CD4-positive, alpha-beta T cell treated with Interleukin-10 for 1 hour (primary cell): ENCODE measurements at places on chromosomes 5 and 9.

DNA sequence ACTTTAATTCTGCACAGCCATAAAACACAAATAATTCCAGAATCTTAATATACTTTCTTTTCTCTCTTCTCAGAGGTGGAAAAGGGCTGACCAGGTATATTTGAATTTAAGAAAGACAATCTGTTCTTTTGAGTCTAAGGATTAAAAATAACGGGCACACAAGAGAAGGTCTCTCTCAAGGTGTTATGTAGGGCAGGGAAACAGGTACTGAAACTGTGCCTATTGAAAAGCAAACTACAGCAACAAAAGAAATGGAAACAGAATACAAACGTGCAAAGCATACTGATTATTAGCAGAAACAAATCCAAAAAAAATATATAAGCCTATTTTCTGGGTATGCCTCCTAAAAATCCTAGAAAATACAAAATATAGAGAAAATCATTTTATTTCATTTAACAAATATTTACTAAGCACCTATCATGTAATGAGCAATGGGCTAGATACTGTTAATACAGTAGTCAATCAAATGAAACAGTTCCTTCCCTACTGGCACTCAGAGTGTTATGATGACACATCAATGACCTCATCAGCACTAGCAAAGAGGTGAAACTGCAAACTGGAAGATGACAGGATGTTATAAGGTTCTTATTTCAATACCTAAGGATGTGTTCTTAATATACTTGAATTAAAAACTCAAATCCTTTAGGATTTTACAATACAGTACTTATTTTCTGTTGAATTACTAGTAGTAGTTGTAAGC is 87.7 kb downstream of the AUH start:
- no peak for DNase-seq

- DNase-seq: no peak
These were observed 258.7 kb upstream of the IRX4 start for GRCh38 chr5:2141254-2142000.

GRCh38 chr9:124015661-124016131 is 4.1 kb downstream of the LHX2 start:
- no peak for DNase-seq

DNA sequence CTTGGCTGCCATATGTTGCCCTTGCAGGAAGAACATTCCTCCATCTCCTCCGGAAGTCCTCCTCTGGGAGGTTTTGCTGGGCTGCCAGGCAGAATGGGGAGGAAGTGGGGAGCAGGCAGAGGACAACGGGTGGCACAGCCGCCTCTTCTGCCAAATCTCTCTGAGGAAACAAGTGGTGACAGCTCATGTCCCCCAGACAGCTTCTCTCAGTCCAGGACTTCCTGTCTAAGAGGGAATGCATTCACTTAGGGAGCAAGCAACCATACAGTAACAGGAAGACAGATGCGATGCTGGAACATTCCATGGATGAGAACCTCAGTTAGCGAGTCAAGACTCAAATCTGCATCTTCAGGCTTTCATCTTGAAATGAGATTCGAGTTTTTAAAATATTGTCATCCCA is 701.0 kb downstream of the SEMA5A start:
- no peak for DNase-seq

- DNase-seq: no peak
These were observed 34.0 kb downstream of the DAP start for GRCh38 chr5:10726913-10727517.

DNA sequence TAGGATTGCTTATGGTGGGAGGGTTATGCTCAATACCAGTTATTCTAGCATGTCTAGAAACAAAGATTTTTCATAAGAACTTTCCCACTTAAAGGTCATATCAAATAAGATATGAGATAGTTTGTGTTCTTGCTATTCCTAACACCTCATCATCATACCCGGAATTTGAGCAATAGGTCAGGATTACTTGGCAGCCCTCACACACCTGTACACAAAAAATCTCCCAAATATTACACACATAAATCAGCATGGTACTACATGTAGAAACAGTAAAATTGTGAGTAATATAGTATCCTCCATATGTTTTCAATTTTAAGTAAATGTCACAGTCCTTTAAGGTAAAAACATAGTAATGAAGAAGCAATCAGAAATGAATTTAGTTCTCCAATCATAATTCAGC is 113.7 kb downstream of the SLC25A46 start:
- no peak for DNase-seq

DNA sequence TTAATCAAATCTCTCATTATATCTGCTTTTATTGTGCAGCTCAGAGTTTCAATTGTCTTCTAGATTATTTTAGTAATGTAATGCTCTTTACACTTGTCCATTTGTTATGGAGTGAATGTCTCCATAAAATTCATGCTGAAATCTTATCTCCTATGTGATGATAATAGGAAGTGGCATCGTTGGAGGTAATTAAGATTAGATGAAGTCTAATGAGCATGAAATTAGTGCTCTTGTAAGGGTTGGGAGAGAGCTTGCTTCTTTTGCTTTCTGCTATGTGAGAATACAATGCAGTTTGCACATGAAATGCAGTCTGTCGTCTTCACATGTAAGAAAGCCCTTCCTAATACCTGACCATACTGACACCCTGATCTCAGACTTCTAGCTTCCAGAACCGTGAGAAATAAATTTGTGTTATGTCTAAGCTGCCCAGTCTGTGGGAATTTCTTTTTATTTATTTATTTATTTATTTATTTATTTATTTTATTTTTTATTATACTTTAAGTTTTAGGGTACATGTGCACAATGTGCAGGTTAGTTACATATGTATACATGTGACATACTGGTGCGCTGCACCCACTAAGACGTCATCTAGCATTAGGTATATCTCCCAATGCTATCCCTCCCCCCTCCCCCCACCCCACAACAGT is 1399.2 kb upstream of the CDH6 start:
- DNase-seq: no peak

GRCh38 chr5:41921874-41922273 is 3.2 kb upstream of the FBXO4 start:
- no peak for DNase-seq

- DNase-seq: no peak
These were observed 247.5 kb upstream of the TMEM161B start for GRCh38 chr5:88515881-88516819.

DNA sequence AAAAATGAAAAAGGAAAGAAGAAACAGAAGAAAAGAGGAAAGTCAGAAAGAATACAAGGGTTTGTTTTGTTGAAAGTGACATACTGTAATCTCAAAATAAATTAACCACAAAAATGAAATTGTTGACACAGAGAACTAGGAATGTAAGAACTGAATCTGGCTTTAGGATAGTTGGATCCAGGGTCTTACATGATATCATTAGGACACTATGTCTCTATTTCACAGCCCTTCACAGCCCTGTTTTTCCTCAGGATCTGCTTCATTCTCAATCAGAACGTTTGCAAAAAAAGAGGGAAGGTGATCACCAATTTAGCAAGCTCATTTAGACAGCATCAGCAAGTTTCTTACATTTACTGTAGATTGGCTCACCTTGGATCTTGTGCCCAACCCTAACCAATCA is 188.5 kb upstream of the NREP start:
- no peak for DNase-seq

- no peak for DNase-seq
These were observed 63.0 kb downstream of the NR6A1 start for GRCh38 chr9:124708074-124708473.

- no peak for DNase-seq
These were observed 632.4 kb upstream of the TYRP1 start for GRCh38 chr9:12060811-12061210.

GRCh38 chr9:122030357-122030756 is 62.8 kb downstream of the TTLL11 start:
- no peak for DNase-seq

DNA sequence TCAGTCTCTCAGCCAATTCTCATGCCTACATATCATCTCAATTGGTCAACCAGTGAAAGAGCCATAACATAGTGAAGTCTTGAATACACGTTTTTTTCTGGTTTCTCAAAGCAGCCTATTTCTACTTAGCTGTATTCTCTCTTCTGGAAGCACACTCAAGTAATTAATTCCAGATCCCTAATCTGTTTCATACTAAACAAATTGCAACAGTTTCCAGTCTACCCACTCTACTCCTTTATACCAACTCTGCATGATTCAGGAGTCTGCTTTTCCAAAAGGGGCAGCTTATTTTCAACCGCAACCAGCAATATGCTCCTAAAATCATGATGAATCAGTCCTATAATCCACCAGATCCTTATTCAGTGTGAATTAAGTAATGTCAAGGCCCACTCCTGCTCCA is 211.7 kb downstream of the TLE1 start:
- no peak for DNase-seq

DNA sequence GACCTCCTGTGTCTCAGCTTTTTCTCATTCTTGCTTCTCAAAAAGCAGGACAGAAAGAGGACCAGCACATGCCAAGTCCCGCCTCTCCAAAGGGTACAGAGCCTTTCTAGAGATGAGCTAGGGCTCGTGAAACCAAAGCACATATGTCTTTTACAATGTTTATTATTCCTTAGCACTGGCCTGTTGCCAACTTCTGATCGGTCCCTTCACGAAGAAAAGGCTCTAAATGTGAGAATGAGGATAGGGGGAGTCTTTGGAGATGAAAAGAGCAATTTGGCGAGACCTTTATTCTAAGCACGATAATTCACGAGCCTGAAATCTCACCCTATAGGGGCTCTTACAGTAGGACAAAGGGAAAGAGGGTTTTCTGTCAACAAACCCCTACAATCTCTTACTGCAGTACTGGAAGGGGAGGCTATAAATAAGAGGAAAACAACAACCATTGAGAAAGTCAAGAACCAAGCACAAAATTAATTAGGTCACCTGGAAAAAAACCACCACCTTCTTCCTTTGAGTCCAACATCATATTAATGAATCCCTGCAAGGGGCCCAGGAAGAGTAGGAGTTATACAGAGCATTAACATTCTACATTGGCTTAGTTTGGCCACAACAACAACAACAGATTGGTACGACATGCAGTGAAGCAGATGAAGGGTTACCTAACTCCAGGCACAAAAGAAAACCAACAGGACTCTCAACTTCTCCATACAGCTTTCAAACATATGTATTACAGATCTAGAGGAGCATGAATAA is 309.5 kb downstream of the PDE4D start:
- DNase-seq: no peak

- no peak for DNase-seq
These were observed 231.4 kb downstream of the NR2F1-AS1 start for GRCh38 chr5:93349613-93350012.

DNA sequence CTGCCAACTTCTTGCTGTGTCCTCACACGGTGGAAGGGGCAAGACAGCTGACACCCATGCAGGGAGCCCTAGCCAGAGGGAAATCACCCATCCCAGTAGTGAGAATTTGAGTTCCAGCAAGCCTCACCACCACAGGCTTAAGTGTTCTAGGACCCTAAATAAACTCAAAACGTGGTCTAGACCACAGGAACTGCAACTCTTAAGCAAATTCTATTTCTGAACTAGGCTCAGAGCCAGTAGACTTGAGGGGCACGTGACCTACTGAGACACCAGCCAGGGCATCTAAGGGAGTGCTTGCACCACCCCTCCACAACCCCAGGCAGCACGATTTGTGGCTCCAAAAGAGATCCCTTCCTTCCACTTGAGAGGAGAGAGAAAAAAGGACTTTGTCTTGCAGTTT is 96.0 kb upstream of the PHF24 start:
- DNase-seq: no peak

DNA sequence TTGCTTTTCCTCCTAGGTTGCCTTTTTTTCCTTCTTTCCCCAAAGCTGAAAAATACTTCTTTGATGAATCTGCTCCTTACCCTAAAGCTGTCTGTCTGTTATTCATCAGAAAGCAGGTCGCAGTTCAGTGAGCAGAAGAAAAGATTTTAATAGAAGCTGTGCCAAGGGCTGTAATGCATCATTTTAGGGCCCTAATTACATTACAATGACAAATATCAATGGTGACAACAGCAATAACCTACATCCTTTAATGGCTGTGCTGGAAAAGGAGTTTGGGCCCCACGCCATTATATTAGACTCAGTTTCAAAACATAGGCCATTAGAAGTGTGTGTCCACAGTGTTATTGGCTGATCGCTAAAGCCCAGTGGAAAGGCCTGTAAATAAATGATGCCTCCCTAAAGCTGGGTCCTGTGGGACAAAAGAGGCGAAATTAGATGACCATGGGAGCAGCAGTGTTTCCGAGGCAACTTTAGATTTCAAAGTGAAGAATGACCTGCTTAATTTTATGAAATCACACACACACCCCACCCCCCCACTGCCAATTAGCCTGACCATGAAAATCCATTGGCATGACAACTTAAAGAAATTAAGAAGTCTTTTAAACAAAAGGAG is 38.4 kb downstream of the TLE4 start:
- DNase-seq: no peak
